Stimulated activated naive CD4-positive, alpha-beta T cell (primary cell): ENCODE measurements at places on chromosomes 1 and 21.

- DNase-seq, result peak; percentile 39
Measured at GRCh38 chr1:44030605-44031251, 534 bp downstream of the SLC6A9 start.

DNA sequence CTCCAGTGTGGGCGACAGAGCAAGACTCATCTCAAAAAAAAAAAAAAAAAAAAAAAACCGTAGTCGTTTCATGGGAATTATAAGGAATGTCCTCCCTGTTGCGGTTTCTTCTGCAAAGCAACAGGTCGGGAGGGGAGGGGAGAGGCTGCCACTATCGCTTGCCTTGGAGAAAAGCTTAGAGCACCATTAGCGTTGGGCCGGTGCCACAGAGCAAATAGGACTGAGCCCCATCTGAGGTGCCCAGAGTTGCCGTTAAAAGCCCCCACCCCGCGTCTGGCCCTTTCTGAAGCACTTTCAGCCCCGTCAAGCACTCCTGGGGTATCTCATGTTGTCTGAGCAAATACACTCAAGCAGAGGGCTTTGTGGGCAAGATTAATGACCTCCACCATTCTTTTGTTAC, 2.2 kb downstream of the RIPPLY3 start:
- DNase-seq, result no peak

- no peak for DNase-seq
Measured at GRCh38 chr1:58900396-58900795, 116.5 kb upstream of the JUN start.

- DNase-seq, result no peak
Measured at GRCh38 chr1:9203511-9203982, 31.0 kb upstream of the H6PD start.

- no peak for DNase-seq
Measured at GRCh38 chr1:246078126-246078887, 428.8 kb downstream of the SMYD3 start.

- no peak for DNase-seq
Measured at GRCh38 chr1:219352961-219353651, 179.4 kb downstream of the LYPLAL1 start.

DNA sequence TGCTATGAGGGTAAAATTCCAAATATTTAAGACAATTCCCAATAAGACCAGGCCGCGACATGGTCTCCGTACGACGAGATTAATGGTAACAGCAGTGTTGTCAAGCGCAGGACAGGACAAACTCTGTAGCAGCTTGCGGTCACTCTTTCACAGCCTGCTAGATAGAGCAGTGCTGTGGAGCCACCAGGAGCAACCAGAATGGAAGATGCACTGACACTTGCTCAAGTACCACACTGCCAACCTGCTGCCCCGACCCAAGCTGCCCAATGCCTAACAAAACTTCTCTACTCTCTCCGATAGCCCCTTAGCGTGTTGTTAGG, 636 bp downstream of the WARS2 start:
- DNase-seq, result no peak

- no peak for DNase-seq
Measured at GRCh38 chr1:8318436-8318835, 522 bp downstream of the SLC45A1 start.

GRCh38 chr1:61992257-61992656, 202.4 kb upstream of the L1TD1 start:
- DNase-seq, result no peak

DNA sequence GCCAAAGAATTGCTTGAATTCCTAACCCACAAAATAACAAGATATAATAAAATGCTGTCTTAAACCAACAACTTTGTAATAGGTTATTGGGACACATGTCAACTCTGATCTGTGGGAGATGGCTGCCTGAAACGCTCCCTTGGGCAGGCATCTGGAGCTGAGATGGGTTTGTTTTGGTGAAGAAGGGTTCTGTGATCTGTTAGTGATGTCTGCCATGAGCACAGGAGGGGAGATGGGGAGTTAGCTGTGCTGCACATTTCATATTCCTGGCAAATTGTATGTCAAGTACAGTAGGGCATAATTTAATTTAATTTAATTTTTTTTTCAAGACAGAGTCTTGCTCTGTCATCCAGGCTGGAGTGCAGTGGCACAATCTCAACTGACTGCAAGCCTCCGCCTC, 34.2 kb upstream of the IFNLR1 start:
- DNase-seq, result no peak
